ENCODE measurements at places on chromosomes 11 and 22.

DNA sequence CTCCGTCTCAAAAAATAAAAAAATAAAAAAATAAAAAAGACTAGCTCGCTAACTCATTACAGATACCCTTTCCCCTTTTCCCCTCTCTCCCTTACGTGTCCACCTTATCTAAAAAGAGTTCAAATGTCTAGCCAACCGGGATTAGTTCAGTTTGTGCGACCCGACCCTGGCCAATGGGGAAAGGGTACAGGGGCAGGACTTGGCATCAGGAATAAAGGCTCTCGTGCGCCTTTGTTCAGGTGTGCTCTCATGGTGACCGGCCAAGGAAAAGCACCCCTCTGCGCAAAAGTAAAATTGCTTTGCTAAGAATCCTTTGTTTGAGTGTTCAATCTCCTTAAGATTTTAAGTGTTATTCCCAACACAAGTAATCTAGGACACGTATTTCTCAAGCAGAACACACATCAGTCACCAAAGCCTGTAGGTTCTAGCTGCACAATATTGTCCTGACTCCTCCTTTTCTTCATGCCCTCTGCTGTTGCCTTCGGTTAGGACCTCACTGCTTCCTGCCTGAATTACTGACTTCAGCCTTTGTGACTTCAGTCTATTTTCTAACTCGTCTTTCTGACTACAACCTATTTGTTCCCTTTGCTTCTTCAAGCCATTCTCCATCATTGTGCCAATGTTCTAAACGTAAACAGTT lies 20.7 kb upstream of the CECR2 start:
- no peak for DNase-seq

GRCh38 chr11:58629857-58630256 lies 7.4 kb downstream of the CNTF start:
- DNase-seq = no peak

DNA sequence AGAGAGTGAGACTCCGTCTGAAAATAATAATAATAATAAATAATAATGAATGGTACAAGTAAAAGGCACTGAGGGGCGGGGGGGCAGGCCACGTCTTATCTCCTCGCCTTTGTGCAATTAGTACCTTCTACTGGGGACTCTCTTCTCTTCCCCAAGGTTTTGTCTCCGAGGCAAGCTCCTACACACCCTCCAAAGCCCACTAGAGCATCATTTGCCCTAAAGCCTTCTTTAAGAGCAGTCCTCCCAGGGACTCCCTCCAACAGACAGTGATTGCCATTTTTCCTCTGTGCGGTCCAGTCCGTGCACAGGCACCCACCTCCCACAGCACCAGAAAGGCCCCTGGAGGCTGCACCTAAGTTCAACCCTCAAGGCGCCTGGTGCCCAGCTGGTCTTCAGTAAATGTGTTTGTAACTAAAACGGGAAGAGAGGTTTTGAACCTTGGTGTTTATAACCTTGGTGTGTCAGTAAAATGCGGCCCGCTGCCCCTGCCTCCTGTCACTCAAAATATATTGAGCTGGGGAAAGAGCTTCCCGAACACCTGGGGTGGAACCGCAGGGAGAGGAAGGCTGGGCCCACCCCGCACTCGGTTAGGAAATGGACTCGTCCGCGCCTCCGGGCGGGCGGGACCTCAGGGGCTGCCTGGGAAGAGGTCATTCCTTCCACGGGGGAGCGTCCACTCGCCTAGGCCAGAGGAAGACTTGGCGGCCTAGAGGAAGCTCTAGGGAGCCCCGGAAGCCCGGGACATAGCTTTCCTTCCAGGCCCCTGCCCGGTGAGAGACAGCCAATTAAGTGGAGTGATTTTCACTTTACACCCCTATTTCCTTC lies 4.7 kb upstream of the KDELR3 start:
- no peak for DNase-seq

DNA sequence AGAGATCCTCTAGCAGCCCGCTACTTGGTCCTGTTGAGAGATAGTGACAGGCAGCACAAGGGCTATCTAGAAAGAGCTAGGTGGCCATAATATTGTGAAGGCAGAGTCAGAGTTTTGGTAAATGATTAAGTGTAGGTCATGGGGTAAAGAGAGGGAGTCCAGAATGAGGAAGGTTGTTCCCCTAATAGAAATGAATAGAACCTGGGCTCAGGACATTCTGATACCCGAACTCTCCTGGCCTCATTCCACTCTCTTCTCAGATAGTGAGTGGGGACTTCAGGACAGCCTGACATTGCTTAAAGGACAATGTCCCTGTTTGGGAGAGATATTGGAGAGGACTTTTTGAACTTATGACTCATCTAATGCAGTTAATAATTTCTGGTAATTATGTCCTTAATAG lies 20.6 kb downstream of the SLC5A1 start:
- no peak for DNase-seq

DNA sequence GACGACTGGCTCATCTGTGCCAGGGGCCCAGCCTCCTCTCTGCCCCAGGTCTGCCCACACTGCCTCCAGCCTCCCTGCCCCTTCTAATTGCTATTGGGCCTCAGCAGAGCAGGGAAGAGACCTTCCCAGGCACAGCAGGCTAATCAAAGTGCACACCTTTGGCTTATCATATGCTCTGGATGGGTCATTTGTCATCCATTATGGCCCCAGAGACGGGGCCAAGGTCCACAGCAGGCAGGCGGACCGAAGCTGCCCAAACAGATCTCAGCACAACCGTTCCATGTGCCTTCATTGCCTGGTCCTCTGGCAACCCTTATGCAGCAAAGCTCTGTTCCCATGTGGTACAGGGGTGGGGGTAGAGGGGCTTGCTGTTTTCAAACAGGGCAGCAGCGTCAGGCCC lies 66.6 kb downstream of the TP53I11 start:
- no peak for DNase-seq

GRCh38 chr11:35647421-35648093 lies 15.0 kb upstream of the TRIM44 start:
- no peak for DNase-seq

DNA sequence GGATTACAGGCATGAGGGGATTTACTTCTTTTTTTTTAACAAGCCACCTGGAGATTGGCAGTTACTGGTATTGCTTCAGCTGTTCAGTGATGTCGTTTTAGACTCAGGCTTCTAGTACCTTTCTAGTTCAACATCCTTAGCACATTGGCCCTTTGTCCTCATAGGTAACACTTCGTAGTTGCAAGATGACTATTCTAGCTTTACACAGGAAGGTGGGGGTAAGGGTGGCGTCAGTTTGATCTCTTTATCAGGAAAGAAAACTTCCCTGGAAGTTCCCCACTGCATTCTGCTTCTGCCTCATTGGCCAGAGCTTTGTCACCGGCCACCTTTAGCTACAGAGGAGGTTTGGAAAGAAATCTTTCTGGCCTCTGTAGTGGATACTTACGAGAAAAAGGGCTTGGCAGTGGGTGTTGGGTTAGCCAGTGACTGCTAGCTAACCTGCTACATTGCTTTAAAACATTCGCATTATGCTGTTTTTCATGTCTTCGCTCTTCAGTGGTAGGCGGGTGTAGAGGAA lies 40.7 kb downstream of the SFI1 start:
- no peak for DNase-seq

- no peak for DNase-seq
These were observed 491.8 kb downstream of the TMEM135 start for GRCh38 chr11:87529486-87529885.

DNA sequence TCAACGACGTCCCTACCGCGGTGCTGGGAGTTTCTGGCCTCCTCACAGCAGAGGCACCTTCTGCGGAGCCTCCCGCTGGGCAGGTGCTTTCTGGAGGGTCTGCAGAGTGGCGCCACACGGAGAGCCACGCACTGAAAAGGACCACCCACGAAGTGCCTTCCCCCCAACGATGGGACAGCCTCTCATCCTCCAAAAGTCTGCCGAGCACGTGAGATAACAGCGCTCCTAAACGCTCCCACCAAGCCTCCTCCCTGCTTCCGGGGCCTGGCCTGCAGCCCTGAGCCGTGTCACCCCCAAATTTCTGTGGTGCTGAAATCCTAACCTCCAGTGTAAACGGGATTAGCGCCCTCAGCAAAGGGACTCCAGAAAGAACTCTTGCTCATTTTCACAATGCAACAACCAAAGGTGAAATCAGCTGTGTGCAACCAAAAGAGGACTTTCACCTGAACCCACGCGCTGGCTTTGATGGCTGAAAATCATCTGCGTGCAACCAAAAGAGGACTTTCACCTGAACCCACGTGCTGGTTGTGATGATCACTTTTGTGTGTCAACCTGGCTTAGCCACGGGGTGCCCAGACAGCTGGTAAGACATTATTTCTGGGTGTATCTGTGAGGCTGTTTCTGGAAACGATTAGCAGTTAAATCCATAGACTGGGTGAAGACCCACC lies 924.6 kb downstream of the BRD1 start:
- DNase-seq = no peak

- DNase-seq = no peak
These were observed 15.9 kb downstream of the NUP98 start for GRCh38 chr11:3781423-3781822.

DNA sequence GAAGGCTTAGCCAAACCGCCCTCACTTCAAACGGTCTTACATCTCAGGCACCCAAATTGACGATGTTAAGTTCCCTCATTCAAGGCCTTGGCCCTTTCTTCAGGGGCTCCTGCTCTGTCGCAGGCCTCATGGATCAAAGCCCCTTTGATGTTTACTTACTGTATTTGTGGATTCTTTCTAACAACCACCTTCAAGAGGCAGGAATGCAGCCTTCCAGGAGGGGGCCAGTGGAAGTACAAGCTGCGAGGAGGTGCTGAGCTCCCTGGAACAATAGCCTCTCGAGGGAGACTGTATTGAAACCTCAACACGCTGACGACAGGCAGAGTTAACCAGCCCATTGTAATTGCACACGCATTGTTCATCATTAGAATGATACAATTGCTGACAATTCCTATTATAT lies 209.1 kb downstream of the ST3GAL4 start:
- no peak for DNase-seq

All from activated gamma-delta T cell treated with anti-CD3 and anti-CD28 coated beads, Interleukin-2, amount 50 U/mL, for 16 hours (primary cell).